Fibroblast of lung (primary cell): ENCODE measurements at places on chromosomes 5 and 9. TPM values are rescaled to one million over a fixed set of nuclear protein-coding genes. Genes with fewer than 3 reads are reported as not detected.

- H3K4me1 ChIP-seq = peaks cover 20% of the 10 kb centered on the region
- H3K27me3 ChIP-seq = no peaks in the 10 kb centered on the region
- H3K36me3 ChIP-seq = peaks cover 8% of the 10 kb centered on the region
- peak; percentile 91 for DNase-seq
Measured at GRCh38 chr9:130128733-130129431, 43.3 kb upstream of the NCS1 start.

GRCh38 chr5:34626036-34626435, 30.1 kb upstream of the RAI14 start:
- H3K4me1 ChIP-seq = peaks cover 3% of the 10 kb centered on the region
- no peak overlapping the region for H3K27ac ChIP-seq
- DNase-seq = peak; percentile 77
- no peaks in the 10 kb centered on the region for H3K27me3 ChIP-seq
- no peak overlapping the region for H3K4me3 ChIP-seq
- no peaks in the 10 kb centered on the region for H3K36me3 ChIP-seq

GRCh38 chr5:98573834-98574320, 199.6 kb upstream of the RGMB start:
- H3K36me3 ChIP-seq = no peaks in the 10 kb centered on the region
- H3K4me1 ChIP-seq = peaks cover 11% of the 10 kb centered on the region
- no peaks in the 10 kb centered on the region for H3K27me3 ChIP-seq
- no peak overlapping the region for H3K4me3 ChIP-seq

- H3K36me3 ChIP-seq = no peaks in the 10 kb centered on the region
- H3K27ac ChIP-seq = no peak overlapping the region
- H3K27me3 ChIP-seq = no peaks in the 10 kb centered on the region
Measured at GRCh38 chr5:93349613-93350012, 231.4 kb downstream of the NR2F1-AS1 start.

DNA sequence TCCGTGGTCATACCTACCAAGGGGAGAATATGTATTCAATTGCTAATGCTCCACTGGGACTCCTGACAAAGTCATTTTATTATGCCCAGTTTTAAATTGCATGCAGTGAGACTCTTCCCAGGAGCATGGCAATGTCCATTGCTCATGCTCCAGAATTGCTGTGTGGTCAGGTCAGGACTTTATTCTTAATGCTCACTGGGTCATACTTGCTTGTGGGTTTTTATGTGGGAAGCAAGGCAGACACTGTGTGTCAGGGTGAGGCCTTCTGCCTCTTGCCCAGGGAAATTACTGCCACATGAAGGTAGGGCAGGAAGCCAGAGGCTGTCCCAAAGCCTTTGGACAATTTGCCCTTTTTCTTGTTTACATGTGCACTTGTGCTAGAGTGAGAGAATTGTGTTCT, 164.6 kb upstream of the MEF2C start:
- no peaks in the 10 kb centered on the region for H3K27me3 ChIP-seq
- peak; percentile 76 for DNase-seq
- H3K4me3 ChIP-seq = no peak overlapping the region

GRCh38 chr5:177116631-177117373, 16.8 kb upstream of the NSD1 start:
- DNase-seq = peak; percentile 85
- H3K27ac ChIP-seq = peak overlapping the region; percentile 19
- H3K4me3 ChIP-seq = no peak overlapping the region
- peaks cover 2% of the 10 kb centered on the region for H3K4me1 ChIP-seq

GRCh38 chr5:12071455-12071854, 167.2 kb upstream of the CTNND2 start:
- no peaks in the 10 kb centered on the region for H3K4me1 ChIP-seq
- no peak overlapping the region for H3K27ac ChIP-seq
- no peaks in the 10 kb centered on the region for H3K27me3 ChIP-seq
- H3K4me3 ChIP-seq = no peak overlapping the region

GRCh38 chr5:125574491-125575044, 828.1 kb upstream of the ZNF608 start:
- no peak overlapping the region for H3K27ac ChIP-seq
- DNase-seq = no peak
- H3K27me3 ChIP-seq = no peaks in the 10 kb centered on the region

Gene MARCOL
- total RNA-seq = not detected in 2 replicates

Gene ALDOB
- total RNA-seq = not detected in 2 replicates

Gene TAF11L5
- total RNA-seq = not detected in 2 replicates

Gene GRIA1
- 1.8 and 4.5 TPM in 2 replicates for total RNA-seq
